EL (cell line): ENCODE measurements at places on chromosomes 5 and 9.
A peak's percentile ranks its signal among the peaks of the same experiment; 100 is the strongest.

- DNase-seq = no peak
Observed at GRCh38 chr5:71973563-71973962, 133.7 kb upstream of the MAP1B start.

DNA sequence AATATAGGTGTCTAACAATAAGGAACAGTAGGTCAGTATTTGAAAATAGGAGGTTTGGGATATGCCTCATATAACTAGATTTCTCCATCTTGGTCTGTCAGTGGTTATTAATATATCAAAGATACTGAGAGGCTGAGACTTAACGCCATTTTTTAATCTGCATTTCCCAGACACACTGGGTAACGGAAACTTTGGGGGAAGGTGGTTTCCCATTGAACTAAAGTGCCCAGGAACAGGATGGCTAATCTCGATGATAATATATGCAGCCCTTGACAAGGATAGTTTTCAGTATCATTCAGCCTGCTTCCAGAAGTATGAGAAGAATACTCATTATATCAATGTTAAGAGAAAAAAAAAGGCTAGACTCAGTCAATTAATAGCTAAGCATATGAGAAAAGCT, 30.7 kb downstream of the EFNA5 start:
- no peak for DNase-seq

GRCh38 chr5:132837868-132838267, 7.4 kb upstream of the SHROOM1 start:
- DNase-seq = no peak

- no peak for DNase-seq
Observed at GRCh38 chr5:95403996-95404395, 12.8 kb downstream of the FAM81B start.

GRCh38 chr9:35106343-35106730, 3.4 kb upstream of the STOML2 start:
- DNase-seq = no peak

- DNase-seq = peak; percentile 67
Observed at GRCh38 chr5:172496671-172497371, 42.5 kb upstream of the SH3PXD2B start.

DNA sequence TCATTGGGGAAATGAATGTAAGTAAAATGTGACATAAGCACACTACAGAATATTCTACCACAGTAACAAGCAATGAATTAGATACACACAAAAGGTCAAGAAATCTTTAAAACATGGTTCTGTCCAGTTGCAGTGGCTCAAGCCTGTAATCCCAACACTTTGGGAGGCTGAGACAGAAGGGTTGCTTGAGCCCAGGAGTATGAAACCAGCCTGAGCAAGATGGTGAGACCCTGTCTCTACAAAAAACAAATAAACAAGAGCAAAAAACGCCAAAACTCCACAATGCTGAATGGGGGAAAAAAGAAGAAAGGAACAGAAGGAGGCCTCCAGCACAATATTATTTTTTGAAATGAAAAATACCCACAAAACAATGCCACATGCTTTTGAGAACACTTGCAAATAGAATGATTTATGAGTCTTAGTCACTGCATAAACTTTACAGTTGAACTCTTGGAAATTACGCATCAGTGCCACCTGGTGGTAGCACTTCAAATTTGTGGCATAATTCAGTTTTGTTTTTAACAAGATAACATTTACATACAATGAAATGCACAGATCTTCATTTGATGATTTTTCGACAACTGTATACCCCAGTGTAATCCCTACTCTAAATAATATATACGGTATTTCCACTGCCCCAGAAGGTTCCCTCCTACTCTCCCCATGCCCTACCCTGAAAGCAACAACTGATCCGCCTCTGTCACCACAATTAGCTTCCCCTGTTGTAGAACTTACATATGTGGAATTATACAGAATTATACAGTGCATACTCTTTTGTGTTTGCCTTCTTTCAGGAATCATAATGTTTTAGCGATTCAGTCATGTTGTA, 14.4 kb upstream of the SPINK4 start:
- peak; percentile 76 for DNase-seq

GRCh38 chr9:137813651-137814415, 63.7 kb upstream of the CACNA1B start:
- no peak for DNase-seq

DNA sequence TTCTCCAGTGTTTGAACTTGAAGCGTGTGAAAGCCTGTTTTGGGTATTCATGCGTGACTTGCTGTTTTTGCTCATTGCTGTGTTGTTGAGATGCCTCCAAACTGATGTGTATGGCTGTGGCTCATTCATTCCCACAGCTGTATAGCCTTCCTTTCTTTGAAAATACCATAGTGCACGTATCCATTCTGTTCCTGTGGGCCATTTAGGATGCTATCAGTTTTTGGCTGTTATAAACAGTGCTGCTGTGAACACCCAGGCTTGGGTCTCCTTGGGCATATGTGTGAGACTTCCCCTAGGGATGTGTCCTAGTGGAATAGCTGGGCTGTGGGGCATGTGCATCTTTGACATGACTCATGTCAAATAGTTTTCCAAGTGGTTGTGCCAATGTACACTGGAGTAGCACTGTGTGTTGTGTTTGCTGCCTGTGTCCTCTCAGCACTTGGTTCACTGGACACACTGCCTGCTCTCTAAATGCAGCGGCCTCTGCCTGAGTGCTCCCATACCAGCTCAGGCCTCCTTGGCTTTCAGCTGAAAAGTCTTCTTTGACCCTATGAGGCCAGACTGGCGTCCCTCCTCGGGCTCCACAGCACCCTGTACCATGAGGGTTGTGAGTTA, 102.6 kb upstream of the TBC1D2 start:
- peak; percentile 70 for DNase-seq

DNA sequence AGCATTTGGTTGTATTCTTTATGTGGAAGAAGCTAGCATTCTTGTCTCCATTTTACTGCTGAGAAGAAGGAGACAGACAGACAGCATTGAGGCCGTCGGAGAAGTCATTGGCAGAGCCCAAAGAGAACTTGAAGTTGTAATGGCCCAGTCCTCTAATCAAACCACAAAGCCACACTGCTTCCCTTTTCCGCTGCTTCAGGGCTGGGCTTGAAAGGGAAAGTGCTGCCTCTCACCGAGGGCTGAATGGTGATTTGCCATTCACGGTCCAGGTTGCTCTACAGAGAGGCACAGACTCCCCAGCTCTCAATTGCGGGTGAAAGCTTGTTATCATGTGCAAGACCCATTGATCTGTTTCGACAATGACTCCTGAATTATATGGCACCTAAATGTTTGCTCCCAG, 25.6 kb upstream of the POU4F3 start:
- DNase-seq = no peak

GRCh38 chr5:173881811-173882575, 6.2 kb upstream of the CPEB4 start:
- peak; percentile 56 for DNase-seq

- no peak for DNase-seq
Observed at GRCh38 chr9:109765830-109766229, 14.2 kb upstream of the PALM2AKAP2 start.

DNA sequence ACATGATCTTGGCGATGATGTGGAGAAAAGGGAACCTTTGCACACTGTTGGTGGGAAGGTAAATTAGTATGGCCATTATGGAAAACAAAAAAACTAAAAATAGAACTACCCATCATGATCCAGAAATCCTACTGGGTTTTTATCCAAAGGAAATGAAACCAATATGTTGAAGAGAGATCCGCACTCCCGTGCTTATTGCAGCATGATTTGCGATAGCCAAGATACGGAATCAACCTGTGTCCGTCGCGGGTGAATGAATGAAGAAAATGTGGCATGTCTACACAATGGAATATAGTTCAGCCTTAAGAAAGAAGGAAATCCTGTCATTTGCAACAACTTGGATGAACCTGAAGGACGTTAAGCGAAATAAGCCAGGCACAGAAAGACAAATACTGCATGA, 84.5 kb downstream of the TTLL11 start:
- no peak for DNase-seq

DNA sequence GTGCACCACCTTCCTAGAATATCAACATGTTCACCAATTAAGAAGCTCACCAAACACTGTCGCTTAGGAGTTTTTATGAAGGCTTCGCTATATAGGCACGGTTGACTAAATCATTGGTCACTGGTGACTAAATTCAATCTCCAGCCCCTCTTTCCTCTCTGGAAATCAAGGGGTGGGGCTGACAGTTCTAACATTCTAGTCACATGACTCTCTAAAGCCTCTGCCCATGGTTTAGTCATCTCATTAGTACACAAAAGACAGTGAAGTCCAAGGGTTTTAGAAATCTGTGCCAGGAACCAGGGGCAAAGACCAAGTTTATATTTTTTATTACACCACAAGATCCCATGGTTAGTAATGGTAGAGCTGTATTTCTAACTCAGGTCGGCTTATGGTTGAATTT, 243.2 kb downstream of the ELAVL2 start:
- no peak for DNase-seq

DNA sequence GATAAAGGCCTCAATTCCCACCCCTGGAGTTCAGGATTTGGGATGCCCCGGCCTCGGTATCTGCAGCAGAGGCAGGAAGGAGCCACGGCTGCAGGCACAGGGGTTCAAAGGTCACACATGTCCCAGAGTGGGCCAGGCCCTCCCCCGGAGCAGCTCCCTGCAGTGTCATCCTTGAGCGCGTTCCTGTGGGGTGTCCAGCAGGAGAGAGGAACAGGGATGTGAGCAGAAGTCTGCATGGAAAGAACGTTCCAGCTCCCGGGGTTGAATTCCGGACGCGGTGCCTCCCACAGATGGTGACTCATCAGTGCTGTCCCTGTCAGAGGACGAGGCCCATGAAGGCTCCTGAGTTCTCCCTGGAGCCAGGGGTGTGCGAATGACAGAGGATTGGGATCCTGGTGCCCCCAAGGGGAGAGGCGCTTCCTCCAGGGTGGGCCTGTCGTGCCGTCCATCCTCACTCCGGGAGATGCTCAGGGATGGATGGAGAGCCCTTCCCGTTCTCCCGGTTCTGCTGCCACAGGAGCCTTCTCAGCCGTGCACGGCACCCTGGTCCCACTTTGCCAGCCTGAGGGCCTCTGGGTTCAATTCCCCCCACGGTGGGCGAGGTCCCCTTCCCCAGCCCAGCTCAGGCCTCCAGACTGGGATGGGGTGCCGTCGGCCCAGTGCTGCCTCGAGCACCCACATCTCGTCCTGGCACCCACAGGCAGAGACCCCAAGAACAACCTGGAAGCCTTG, 3.1 kb downstream of the LCN1 start:
- DNase-seq = peak; percentile 34

- DNase-seq = no peak
Observed at GRCh38 chr9:14515571-14516198, 177.5 kb downstream of the ZDHHC21 start.

GRCh38 chr5:10595672-10596309, 31.9 kb downstream of the ANKRD33B start:
- peak; percentile 94 for DNase-seq

GRCh38 chr5:145941096-145941447, 4.7 kb downstream of the SH3RF2 start:
- DNase-seq = no peak

DNA sequence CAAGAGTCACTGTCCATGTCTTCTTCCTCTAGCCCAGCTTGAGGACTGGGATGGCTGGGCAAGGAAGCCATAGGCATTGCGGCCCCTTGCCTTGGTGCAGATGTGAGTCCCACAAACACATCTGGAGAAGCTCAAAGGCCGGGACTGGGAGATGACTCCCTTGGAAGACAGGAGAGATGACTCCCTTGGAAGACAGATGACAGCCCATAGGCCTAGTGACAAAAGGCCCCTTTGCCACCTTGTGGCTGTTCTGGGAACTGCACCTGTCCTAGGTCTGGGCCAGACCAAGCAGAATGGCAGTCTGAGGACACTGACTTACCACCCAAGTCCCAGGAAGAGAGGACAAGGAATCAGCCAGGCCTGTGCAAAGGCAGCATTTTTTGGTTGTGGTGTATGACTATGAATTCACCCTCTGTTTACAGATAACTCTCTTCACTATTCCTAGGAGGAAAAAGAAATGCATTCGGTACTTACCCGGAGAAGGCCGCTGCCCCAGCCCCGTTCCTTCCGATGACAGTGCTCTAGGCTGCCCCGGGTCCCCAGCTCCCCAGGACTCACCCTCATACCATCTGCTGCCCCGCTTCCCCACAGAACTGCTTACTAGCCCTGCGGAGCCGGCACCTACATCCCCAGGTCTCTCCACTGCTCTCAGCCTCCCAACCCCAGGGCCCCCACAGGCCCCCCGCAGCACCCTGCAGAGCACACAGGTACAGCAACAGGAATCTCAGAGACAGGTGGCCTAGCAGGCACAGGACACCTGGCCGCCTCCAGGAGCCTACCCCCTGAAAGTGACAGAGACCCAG, 30.8 kb downstream of the SKP1 start:
- DNase-seq = peak; percentile 70

- peak; percentile 79 for DNase-seq
Observed at GRCh38 chr5:83925321-83925954, 204.8 kb upstream of the HAPLN1 start.

DNA sequence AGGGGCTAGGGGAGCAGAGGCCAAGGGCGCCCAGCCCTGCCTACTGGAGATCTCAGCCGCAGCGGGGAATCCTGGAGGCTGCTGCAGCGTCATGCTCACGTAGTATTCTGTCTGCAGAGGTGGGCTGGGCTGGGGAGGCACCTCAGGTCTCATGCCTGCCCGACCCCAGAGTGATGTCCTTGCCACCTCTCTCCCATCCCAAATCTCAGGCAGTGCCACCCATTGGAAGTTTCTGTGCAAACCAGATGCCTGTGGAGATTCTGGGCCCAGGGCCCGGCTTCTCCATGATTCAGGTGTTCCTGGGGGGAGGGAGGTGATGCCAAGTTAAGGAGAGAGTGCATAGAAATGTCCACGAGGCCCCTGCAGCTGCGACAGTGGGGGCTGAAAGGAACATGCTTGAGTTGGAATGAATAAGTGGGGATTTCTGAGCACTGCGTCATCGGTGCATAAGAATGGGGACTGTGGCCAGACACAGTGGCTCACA, 72.0 kb downstream of the ANKRD33B start:
- DNase-seq = no peak

DNA sequence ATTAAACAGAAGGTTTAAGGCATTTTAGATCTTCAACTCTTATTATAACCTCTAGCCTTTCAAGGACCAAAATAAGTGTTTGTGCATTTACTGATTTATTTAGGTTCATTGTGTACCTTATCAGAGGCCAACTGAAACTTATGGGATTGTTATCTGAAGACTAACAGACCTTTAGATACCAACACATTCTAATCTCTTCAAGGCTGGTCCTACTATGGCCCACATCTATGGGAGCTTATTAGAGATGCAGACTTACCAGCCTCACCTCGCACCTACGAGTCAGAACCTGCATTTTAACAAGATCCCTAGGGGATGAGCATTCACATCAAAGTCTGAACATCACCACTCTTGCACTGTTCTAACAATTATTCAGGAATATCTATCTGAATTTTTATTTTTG, 1.9 kb downstream of the IARS1 start:
- no peak for DNase-seq
